Uterus (tissue), 4 donors: ENCODE measurements at places on chromosomes 1 and 21. TPM values are rescaled to one million over a fixed set of nuclear protein-coding genes. Genes with fewer than 3 reads are reported as not detected.
A peak's percentile ranks its signal among the peaks of the same experiment; 100 is the strongest.

TLR5 gene
- 9.9 TPM for total RNA-seq

DNA sequence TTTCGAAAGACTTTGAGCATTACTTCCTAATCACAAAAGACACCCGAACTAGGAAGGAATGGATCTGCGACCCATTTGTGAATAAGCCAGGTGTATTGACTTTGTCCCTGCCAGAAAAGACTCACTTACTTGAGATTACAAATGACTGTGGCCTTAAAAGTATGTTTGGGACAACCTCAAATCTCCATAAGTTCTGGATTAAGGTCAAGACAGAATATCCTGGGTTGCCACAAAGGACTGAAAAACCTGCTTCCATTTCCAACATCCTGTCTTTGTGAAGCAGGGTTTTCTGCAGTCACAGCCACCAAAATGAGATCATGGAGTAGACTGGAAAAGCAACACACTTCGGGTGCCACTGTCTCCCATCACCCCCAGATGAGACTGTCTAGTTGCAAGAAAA is 537.4 kb upstream of the ZRANB2 start:
- no peak for DNase-seq

DIO1 gene
- not detected for total RNA-seq

MPC2 gene
- total RNA-seq: 127 TPM

DNA sequence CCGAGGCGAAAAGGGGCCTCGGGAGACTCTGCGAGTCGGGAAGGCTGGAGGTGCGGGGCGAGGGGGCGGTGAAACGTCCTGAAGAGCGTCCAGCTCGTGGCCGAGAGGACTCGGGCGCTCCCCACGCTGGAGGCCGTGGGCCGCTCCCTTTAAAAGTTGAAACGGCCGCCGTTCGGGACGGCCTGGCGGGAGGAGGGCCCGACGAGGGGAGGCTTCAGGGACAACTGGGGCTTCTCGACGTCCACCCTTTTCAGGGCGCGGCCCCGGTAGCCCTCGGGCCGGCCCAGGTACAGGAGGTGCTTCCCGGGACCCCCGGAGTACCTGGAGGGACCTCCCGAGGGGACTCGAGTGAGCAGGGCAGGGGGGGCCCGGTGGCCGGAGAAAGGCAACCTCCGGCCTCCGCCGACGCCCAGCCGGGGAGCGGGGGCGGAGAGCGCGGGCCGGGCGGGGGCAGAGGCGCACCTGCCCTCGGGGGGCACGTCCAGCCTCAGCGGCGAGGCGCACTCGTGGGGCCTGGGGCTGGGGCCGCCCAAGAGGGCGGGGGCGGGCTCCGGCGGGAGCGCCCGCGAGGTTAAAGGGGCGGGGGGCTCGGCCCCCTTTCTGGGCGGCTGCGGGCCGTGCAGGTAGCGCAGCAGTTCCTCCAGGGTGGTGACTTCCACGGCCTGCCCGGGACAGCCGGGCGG is 14.0 kb downstream of the SEMA6C start:
- peak; percentile 37 for DNase-seq

GRCh38 chr1:26388791-26389445 is 16.4 kb upstream of the ZNF683 start:
- no peak for DNase-seq

- DNase-seq: no peak
Observed at GRCh38 chr21:32779983-32780382, 8.4 kb upstream of the PAXBP1 start.

DNA sequence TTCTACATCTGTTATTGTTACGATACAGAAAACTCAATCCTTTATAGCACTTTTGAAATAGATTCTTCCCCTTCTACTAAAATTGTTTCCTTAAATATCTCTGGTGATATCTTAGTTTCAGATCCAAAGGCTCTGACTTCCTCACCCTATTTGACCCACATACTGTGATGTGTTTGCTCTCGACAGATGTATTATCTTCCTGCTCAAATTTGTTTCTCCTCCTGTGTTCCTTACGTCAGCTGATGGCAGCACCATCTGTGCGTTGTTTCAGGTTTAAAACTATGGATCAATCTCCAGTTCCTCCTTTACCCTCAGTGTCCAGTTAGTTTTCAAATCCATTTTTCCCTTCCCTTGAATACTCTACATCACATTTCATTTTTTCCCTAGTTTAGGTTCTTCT is 274.4 kb downstream of the RYR2 start:
- no peak for DNase-seq

DNA sequence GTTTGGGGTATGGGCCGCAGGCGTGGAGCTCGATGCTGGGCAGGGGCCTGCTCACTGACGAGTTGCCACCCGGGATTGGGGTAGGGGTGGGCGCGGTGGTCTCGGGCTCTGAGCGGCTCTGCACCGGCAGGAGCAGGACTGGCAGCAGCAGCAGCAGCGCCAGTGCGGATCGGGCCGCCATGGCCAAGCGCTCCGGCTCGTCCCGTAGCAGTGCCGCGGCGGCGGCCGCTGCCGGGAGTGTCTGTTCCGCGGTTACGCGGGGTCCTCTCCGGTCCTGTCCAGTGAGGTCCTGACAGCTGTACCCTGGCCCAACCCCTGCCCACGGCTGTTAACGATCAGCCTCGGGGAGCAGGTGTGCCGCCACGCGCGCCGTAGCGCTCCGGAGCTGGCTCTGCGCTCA is 26.5 kb downstream of the ADARB1 start:
- no peak for DNase-seq

- peak; percentile 38 for DNase-seq
Observed at GRCh38 chr1:232306269-232306961, 323.5 kb downstream of the SIPA1L2 start.

CFAP410 gene
- total RNA-seq: 24.4 TPM
